Mucosa of descending colon (tissue), 3 donors: ENCODE measurements at places on chromosomes 12 and 14. TPM values are rescaled to one million over a fixed set of nuclear protein-coding genes. Genes with fewer than 3 reads are reported as not detected.

TAS2R7 gene
- total RNA-seq, result not detected

BEST3 gene
- not detected for total RNA-seq

PLA2G1B gene
- total RNA-seq, result not detected

DAO gene
- 0.79 TPM for total RNA-seq

CLEC1B gene
- not detected for total RNA-seq

AP1G2 gene
- total RNA-seq, result 122 TPM

FAR2 gene
- 72.2 TPM for total RNA-seq

TMEM179 gene
- 0.64 TPM for total RNA-seq

PRORP gene
- 18.6 TPM for total RNA-seq

IQSEC3 gene
- 1.1 TPM for total RNA-seq

RNASE7 gene
- not detected for total RNA-seq

CLEC1A gene
- 0.67 TPM for total RNA-seq

RHOJ gene
- total RNA-seq, result 3.3 TPM

DHH gene
- total RNA-seq, result 0.26 TPM
